ENCODE measurements at places on chromosomes 13 and 19.

GRCh38 chr19:48044561-48044960, 682 bp upstream of the CABP5 start:
- DNase-seq = peak; percentile 32

DNA sequence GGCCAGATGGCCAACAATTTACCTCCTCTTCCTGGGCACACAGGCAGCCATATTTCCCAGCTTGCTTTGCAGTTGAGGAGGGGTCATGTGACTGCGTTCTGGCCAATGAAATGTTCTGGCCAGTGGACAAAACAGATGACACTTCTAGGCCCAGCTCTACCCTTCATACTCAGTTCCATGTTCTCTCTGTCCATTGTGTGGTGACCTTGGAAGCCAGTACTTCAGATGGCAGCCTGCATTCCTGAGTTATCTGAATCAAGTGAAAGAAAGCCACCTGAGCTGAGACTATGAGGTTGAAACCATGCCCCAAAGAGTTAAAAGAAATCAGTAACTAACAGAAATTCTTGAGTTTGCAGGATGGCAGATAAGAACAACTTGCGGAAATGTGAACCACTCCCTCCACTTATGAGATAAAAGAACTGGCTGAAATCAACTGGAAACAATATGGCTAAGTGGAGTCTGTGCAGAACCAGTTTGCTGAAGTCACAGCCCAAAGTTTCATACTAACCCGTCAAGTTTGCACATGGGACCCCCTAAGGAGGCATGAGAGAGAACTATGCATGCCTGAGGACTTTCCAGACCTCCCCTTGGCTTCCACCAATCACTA, 8.1 kb downstream of the FAM187B start:
- no peak for DNase-seq

DNA sequence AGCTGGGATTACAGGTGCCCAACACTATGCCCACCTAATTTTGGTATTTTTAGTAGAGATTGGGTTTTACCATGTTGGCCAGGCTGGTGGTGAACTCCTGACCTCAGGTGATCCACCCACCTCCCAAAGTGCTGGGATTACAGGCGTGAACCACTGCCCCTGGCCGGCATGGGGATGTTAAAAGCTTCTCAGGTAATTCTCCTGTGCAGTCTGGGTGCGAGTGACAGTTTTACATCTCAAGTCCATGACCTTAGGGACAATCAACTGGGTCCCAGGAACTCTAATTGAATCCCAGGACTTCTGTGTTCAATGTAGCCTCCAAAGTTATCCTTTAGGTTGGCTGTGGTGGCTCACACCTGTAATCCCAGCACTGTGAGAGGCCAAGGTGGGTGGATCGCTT, 100.1 kb upstream of the TSHZ3 start:
- DNase-seq = no peak

DNA sequence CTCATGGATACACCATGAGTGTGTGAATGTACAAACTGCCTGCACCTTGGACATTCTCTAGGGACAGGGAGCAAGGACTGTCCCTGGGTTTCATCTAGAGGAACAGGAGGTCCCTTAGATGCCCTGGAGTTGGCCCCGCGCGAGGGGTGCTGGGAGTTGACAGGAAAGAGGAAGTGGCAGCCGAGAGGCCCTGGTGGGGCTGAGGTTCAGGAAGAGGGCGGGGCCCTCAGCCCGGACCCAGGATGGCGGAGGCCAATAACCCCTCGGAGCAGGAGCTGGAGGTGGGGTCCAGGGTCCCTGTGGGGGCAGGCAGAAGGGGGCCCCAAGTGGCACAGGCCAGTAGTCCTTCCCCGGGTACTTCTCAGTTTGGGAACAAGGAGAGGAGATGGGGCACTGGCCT, 6.9 kb downstream of the PKN1 start:
- no peak for DNase-seq

GRCh38 chr13:26538363-26539317, 18.8 kb upstream of the WASF3 start:
- peak; percentile 97 for DNase-seq

DNA sequence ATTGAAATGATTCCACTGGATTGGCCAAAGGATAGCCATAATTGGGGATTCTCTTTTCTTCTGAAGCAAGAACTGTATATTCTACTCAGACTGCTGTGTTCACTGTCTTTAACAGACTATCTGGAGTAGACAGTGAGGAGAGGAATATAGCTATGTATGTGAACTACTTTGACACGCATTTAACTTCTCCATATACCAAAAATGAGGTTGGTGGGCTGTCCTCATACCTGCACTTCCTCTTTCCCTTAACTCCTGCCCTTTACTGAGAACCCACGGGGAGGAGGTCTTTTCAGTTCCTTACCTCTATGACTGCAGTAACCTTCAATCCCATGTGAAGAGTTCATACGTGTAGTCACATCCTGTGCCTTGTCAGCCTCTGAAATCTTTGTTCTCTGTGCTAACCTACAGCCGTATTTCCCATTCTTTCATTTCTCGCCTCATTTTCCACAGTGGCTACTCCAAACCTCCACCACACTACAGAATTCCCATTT, 305.8 kb downstream of the MTUS2 start:
- DNase-seq = no peak

DNA sequence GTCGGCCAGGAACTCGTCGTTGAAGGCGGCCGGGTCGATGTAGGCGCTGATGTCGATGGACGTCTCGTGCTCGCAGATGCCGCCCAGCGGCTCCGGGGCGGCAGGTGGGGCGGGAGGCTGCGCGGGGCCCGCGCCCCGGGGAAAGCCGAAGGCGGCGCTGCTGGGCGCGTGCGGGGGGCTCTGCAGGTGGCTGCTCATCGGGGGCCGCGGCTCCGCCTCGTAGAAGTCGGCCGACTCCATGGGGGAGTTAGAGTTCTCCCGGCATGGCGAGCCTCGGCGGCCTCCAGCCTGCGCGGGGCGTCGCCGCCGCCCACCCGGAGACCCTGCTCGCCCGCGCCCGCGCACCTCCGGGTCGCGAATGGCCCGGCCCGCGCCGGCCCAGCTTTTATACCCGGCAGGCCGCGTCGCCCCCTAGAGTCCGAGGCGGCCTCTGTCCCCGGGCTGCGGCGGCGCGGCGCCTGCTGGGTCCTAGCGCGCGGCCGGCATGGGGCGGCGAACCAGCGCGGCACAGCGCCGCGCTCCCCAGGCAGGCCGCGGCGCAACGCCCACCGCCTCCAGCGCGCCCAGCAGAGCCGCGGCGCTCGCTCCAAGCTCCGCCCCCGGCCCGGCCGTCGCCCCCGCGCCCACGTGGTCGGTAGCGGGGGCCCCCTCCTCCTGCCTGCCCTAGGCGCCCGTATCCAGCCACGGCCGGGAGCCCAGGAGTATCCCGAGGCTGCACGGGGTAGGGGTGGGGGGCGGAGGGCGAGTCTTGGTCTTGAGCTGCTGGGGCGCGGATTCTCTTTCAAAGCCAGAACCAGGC, at the start of gene CEBPA:
Gene CEBPA, minus strand, starts transcription at position 360 of the 799 bp plus-strand sequence. Its CDS starts 120 bp downstream, at position 240.
- DNase-seq = peak; percentile 88

DNA sequence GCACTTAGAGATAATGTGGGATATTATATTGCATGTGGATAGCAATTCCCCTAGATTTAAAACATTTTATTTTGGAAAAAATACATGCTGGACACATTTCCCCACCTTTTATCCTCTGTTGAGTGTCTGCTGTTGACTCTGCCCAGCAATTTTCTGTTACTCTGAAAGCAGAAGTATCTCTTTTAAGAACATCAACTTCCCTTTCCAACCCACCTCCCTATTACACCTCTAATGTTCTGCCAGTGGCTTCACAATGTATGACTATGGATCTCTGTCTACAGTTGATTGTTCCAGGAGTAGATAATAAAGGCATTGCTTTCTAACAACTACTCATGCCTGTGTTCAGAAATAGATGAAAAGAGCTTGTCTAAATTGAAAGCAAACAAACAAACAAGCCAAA, 754.8 kb upstream of the SLITRK6 start:
- no peak for DNase-seq

- no peak for DNase-seq
Measured at GRCh38 chr19:45417151-45417550, 6.6 kb downstream of the ERCC1 start.

GRCh38 chr13:65914716-65915115, 1315.4 kb downstream of the PCDH9 start:
- DNase-seq = no peak

DNA sequence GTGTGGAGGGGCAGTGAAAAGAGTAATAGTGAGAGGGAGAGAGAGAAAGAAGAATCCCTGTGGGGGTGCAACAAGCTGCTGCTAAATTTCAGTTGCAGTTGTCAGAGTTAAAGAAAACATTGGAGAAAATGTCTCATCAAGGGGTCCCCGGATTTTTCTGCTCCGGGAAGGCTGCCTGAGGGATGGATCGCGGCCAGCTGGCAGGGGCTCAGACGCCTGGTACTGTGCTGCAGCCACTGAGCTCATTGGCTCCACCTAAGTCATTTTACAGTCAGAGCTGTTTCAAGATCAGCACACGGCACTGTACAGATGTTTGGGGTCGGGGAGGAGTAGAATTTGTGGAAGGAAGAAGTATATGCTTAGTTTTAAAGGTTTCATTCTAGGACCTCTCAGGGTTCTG, 106.2 kb downstream of the SHISA2 start:
- no peak for DNase-seq

GRCh38 chr13:30943881-30944280, 11.4 kb downstream of the TEX26 start:
- no peak for DNase-seq

GRCh38 chr19:49932041-49932451, 2.7 kb upstream of the NUP62 start:
- DNase-seq = no peak
